ENCODE measurements at places on chromosomes 5 and 9.
A peak's percentile ranks its signal among the peaks of the same experiment; 100 is the strongest.

DNA sequence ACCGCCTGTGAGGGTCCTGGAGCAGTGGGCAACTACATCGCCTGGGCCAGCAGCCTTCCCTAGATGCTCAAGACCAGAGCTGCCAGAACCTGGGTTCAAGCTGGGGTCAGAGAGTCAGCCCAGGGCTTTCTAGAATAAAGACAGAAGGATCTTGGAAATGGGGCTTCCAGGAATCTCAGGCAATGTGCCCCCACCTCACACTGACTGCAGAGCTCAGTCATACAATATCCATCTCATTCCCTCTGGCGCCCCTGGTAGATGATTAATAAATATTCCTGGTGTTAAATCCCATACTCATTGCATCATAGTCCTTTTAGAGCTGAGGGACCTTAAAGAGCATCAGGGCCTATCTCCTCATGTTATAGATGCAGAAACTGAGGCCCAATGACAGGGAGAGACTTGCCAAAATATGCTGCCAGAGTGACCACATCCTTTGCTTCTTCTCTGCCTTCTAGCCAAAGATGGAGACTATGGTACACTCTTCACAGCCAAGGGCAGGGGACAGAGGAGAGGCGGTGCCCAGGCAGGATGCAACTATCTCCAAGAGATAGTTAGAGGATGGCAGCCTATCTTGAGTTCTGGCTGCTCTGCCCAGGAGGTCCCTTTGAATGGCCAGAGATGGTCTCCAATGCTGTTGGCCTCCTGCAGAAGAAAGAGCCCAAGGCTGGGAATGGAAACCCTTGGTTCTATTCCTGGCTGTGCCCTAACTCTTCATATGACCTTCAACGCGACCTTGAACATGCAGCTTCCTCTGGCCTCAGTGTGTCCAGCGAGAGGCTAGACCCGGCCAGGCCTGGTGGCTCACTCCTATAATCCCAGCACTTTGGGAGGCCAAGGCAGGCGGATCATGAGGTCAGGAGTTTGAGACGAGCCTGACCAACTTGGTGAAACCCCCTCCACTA is 36.2 kb upstream of the IL17B start:
- no peak for DNase-seq

DNA sequence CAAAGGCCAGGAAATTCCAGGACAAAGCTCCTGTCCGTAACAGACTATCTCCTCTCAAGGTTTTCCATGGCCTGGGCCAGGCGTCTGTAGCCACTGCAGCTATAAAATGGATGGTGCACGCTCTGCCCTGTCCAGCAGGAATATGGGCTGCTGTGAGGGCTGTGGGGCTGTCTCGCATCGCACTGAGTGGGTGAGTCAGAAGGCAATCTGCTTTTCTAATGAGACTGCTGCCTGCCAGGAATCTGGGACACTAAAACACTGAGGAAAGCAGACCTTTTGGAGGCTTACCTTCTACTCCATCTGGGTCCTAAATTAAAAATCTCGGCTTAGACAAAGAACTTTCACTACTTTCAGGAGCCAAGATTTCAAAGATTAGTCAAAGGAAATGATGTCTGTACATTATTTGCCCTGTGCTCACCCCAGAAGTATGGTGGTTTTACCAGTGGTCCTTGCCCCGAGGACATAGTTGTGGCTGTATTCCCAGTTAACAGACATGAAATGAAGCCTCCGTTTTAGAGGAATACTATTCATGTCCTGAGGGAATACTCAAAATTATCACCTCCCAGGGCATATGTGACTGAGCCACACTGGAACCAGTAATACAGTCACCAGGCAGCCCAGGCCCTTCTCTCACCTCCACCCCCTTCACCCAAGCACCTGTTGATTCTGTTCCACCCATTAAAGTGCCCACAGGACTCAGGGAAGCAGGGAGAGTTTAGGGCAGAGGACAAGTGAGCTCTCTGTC is 56.4 kb downstream of the PFDN1 start:
- DNase-seq: no peak

- no peak for DNase-seq
These were observed 358.9 kb downstream of the DEPDC1B start for GRCh38 chr5:60340965-60341471.

DNA sequence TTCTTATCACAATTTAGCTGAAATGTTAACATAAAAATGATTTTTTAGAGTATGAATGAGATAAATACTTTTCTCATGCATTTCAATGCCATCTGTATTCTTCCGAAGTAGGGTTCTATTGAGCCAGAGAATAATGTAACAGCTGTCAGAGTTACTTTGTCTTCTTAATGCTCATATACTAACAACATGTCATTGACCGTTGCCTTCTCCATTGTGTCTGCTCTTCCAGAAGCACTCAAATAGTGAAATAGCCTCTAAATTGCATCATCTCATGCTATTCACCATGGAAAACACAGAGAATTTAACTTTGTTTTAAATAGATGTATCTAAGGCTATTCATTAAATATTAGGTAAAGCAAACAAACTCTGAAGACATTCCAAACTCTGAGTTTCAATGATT is 1875.9 kb upstream of the CDH9 start:
- DNase-seq: no peak

DNA sequence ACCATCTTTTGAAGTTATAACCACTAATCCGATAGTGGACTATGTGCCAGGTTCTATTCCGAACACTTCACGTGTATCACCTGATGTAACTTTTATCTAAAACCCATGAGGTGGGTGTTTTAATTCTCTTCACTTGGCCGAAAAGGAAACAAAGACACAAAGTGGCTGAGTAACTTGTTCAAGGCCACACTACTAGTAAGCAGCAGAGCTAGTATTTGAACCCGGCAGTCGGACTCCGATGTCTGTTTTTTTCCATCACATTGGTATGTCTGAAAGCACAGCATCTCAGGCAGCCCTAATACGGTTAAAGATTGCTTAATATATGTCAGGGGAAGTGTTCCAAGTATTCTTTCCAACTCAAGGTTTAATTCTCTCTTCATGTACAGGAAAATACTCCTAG is 16.2 kb downstream of the FAM169A start:
- DNase-seq: no peak

DNA sequence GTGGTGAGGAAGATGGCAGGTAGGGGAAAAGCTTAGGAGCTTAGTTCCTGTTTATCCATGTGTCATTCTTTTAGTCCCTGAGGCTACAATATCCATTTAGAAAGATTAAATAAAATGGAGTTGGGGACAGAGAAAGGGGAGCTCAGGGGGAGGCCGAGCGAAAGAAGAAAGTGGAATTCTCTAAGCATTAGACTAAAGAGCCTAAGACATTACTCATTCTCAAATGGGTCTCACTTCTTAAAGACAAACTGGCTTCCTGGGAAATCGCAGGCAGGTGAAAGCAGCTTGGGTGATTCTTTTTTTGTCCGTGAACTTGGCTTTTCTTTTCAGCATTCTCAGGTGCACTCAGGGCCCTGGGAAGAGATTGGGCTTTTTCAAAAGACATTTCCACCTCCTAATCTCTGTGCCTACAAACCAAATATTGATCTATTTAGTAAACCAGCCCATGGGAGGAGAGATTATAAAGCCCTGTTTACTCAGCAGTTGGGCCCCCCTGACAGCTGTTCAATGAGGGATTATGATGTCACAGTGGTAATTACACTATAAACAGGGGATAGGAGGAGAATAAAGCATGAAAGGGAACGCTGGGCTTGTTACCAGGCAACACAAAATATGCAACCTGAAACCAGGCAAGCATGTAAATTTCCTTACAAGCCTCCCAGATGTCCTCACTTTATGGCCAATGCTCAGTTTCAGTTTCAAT is 584.0 kb downstream of the ACTL7B start:
- DNase-seq: no peak

DNA sequence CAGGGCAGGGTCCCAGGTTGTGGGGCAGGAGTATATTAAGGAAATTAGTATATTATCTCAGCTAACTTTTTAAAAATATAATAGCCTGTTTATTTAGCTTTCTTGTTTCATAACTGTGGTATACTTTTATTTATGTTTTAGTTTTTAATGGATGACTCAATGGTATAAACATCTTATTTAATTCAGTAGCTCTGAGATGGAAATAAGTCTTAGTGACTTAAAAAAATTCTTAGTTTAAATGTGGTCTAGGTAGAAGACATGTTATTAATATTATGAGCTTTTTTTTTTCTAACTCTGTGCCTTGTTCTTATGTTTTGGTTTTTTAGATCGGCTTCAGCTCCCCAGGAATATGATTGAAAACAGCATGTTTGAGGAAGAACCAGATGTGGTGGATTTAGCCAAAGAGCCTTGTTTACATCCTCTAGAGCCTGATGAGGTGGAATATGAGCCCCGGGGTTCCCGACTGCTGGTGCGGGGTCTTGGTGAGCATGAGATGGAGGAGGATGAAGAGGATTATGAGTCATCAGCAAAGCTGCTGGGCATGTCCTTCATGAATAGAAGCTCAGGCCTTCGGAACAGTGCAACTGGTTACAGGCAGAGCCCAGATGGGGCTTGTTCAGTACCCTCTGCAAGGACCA is 43.1 kb downstream of the LNPEP start:
- no peak for DNase-seq

DNA sequence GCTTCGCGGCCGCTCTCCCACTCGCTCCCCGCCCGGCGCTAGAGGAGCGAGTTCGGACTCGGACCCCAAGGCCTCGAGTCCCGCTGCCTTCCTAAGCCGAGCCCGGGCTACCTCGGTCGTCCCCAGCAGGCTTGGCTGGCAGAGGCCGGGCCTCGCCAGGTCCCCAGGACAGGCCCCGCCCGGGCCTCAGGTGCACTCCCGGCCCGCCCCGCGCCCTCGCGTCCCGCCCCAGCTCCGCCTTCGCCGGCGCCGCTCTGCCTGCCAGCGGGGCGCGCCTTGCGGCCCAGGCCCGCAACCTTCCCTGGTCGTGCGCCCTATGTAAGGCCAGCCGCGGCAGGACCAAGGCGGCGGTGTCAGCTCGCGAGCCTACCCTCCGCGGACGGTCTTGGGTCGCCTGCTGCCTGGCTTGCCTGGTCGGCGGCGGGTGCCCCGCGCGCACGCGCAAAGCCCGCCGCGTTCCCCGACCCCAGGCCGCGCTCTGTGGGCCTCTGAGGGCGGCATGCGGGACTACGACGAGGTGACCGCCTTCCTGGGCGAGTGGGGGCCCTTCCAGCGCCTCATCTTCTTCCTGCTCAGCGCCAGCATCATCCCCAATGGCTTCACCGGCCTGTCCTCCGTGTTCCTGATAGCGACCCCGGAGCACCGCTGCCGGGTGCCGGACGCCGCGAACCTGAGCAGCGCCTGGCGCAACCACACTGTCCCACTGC is at the start of gene SLC22A5:
TSS of gene SLC22A5 (plus strand) at position 237 of the 707 bp plus-strand sequence. CDS start at position 500, 263 bp downstream.
- peak; percentile 74 for DNase-seq

Data from naive thymus-derived CD4-positive, alpha-beta T cell (primary cell).